ENCODE measurements at places on chromosomes 5 and 9. TPM values are rescaled to one million over a fixed set of nuclear protein-coding genes. Genes with fewer than 3 reads are reported as not detected.

The TMC1 gene
- polyA plus RNA-seq, result not detected

The EFNA5 gene
- polyA plus RNA-seq, result 2.4 TPM

The ZBTB26 gene
- 9.6 TPM for polyA plus RNA-seq

GRCh38 chr5:91049800-91050199, 333.3 kb downstream of the ARRDC3 start:
- DNase-seq, result no peak

- DNase-seq, result no peak
These were observed 95.5 kb upstream of the RAPGEF1 start for GRCh38 chr9:131835151-131835910.

GRCh38 chr5:57719216-57719615, 236.6 kb upstream of the ACTBL2 start:
- DNase-seq, result no peak

DNA sequence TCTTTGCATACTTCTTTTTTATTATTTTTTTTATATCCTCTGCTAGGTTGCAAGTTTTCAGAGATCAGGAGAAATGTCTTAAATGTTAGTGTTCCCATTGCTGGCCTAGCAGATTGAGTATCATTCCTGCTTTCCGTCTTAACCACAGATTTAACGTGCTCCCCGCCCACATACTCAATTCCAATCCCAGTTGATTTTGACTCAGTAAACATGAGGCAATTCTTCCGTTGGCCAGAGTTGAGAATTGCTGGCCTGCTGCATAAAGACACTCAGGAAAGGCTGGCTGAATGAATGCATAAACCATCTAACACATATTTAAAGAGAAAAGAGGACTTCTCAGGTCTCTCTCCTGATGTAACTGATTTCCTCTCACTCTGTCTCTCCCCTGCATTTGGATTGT, 46.8 kb upstream of the PLPP6 start:
- peak; percentile 6 for DNase-seq

All from AG04450 (cell line).